ENCODE measurements at places on chromosomes 7 and 10. TPM values are rescaled to one million over a fixed set of nuclear protein-coding genes. Genes with fewer than 3 reads are reported as not detected.

ZNF804B gene
- total RNA-seq: not detected

THAP5 gene
- total RNA-seq: 18.7 TPM

EFCAB10 gene
- total RNA-seq: 3.0 TPM

SEC31B gene
- total RNA-seq: 1.8 TPM

HMX2 gene
- not detected for total RNA-seq

LRRD1 gene
- not detected for total RNA-seq

ANTXRL gene
- 0.11 TPM for total RNA-seq

AS3MT gene
- total RNA-seq: 3.2 TPM

HYAL4 gene
- total RNA-seq: not detected

KCNMA1 gene
- 65.1 TPM for total RNA-seq

MDFIC gene
- 17.3 TPM for total RNA-seq

NPY gene
- not detected for total RNA-seq

VPS37D gene
- total RNA-seq: 4.7 TPM

MUC3A gene
- total RNA-seq: 22.3 TPM

NPSR1 gene
- total RNA-seq: not detected

ACSL5 gene
- 0.39 TPM for total RNA-seq

MPP7 gene
- total RNA-seq: 0.11 TPM

SVOPL gene
- not detected for total RNA-seq

BAMBI gene
- 9.7 TPM for total RNA-seq

WDR86 gene
- 0.20 TPM for total RNA-seq

ZWINT gene
- total RNA-seq: 97.4 TPM

CDHR3 gene
- total RNA-seq: 4.1 TPM

IDI2 gene
- 0.09 TPM for total RNA-seq

EPDR1 gene
- total RNA-seq: 76.1 TPM

MLLT10 gene
- total RNA-seq: 29.9 TPM

C10orf53 gene
- not detected for total RNA-seq

NODAL gene
- total RNA-seq: not detected

ANKRD7 gene
- 0.13 TPM for total RNA-seq

SDK1 gene
- 0.53 TPM for total RNA-seq

CRHR2 gene
- 0.02 TPM for total RNA-seq

SHOC2 gene
- 17.2 TPM for total RNA-seq

ACTR3C gene
- not detected for total RNA-seq

DPYSL4 gene
- 15.3 TPM for total RNA-seq

NOS3 gene
- 0.58 TPM for total RNA-seq

FAM241B gene
- 17.1 TPM for total RNA-seq

TMEM140 gene
- 1.1 TPM for total RNA-seq

NT5C3A gene
- 35.1 TPM for total RNA-seq

ATRNL1 gene
- 0.32 TPM for total RNA-seq

FRA10AC1 gene
- 5.2 TPM for total RNA-seq

UNC5B gene
- 3.1 TPM for total RNA-seq

BICC1 gene
- 25.8 TPM for total RNA-seq

SYCE1 gene
- not detected for total RNA-seq

WEE2 gene
- not detected for total RNA-seq

MYL10 gene
- total RNA-seq: not detected

KEL gene
- total RNA-seq: 0.08 TPM

ZNF488 gene
- 12.6 TPM for total RNA-seq

MLXIPL gene
- 1.1 TPM for total RNA-seq

MAP3K8 gene
- 11.5 TPM for total RNA-seq

HACD1 gene
- total RNA-seq: 57.0 TPM

RNF148 gene
- not detected for total RNA-seq

SLIT1 gene
- 0.07 TPM for total RNA-seq
